ENCODE measurements at places on chromosomes 5 and 9.

- DNase-seq: no peak
Observed at GRCh38 chr9:96222132-96222531, 79.8 kb downstream of the HSD17B3 start.

DNA sequence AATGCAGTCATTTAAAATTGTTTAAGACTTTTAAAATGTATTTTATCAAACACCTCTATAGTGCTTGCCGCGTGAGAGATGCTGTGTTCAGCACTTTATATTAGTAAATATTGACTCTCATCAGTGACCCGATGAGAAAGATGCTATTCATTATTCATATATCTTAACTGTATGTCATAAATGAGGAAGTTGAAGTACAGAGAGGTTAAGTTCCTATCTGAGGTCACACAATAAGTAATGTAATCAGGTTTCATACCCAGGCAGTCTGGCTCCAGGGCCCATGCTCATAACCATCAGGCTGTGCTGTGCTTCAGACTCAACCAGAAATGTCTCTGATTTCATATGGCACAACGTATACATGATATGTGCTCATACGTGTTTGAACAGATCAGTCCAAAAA lies 119.0 kb downstream of the SV2C start:
- DNase-seq: no peak

DNA sequence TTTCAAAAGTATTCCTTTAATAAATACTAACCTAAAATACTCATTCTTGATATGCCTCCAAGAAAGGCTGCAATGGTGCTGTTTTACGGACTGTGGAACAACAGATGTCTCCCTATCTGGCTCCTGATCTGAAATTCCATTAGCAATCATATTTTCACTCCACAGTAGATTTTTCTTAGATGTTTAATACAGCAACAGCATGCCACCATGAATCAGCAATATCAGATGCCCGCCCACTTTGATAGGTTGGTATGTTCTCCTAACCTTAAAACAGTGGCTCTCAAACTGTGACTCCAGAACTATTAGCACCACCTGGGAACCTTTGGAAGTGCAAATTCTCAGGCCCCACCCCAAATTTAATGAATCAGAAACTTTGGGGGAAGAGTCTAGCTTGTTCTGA lies 110.2 kb downstream of the MLLT3 start:
- DNase-seq: no peak

GRCh38 chr9:129437626-129438323 lies 183.1 kb downstream of the C9orf50 start:
- DNase-seq: no peak

- DNase-seq: no peak
Observed at GRCh38 chr5:53291528-53291927, 182.0 kb upstream of the MOCS2 start.

DNA sequence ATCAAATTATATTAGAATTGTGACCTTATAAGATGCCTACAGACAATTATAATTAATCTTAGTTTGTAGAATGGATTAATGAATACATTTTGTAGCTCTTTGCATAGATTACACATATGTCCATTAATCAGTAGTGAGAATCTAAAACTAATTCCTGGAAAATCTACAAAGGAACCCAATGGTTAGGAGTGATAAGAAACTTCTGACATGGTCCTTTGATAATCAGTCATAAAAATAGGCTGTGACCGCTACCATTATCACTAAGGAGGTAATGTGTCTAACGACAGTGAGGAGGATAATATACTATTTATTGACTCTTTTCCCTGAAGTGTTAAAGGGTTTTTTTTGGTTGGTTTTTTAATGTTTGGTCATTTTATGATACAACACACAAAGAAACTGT lies 46.6 kb downstream of the BNC2 start:
- no peak for DNase-seq

GRCh38 chr5:16067415-16067814 lies 112.2 kb downstream of the MARCHF11 start:
- no peak for DNase-seq

DNA sequence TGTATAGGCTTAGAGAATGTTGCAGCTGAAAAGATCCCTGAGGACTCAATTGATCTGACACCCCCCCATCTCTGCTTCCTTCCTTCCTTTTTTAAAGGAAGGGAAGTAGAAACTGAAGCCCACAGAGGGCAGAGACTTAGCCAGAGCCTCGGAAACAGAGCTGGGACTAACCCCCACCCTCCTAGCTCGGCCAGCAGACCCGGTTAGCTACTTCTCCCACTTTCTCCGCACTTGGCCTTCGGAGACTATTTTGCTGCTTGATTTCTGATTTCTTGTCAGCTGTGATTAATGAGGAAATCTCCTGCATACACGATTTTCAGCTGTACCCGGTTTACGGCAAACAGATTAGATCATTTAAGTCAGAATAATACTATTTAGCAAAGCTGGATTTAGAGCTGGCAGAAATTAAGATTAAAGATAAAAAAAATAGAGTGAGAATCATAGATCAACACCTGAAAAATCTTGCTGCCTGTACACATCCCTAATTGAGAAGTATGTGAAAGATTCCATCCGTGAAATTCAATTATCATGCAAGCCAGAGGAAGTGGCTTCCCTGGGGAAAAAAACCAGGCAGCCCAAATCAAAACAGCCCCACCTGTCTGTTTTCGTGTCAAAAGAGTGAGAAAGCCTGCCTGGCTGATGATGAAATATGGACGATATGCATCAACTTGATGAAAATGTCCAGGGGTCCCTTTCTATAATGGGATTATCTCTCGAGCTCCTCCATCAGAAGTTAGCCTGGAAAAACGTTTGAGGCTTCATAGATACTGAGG lies 159.5 kb upstream of the SHB start:
- no peak for DNase-seq

- no peak for DNase-seq
Observed at GRCh38 chr5:154288145-154288544, 97.6 kb downstream of the GALNT10 start.

GRCh38 chr9:103485138-103485537 lies 490.0 kb downstream of the CYLC2 start:
- no peak for DNase-seq

- no peak for DNase-seq
Observed at GRCh38 chr5:102554728-102555127, 55.9 kb upstream of the SLCO6A1 start.

DNA sequence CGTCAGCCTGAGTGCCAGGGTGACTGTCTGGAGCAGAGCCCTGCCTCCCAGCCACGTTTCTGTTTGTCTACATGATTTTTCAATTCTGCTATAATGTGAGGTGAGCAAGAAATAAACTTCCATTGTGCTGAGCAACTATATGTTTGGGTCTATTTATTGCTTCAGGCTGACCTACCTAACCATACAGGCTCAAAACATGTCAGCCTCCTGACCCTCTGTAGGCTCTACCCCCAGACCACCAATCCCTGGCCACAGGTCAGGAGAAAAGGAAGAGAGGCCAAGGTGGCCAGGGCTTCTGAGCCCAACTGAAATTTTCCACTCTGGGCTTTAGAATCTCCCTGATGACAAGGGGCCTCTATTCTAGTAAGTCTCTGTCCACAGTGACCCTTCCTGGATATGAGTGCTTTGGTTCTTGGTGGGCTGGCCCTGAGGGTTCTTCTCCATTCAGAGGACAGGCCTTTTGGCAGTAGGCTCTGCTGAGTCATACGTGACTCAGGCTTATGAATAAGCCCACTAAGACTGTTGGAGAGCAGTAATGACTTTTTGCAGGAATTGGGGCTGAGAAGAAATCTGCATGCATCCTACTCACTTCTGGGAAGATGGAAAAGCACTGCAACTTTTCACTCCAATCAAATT lies 117.2 kb upstream of the TBCA start:
- DNase-seq: peak; percentile 9

- DNase-seq: no peak
Observed at GRCh38 chr5:168984135-168984675, 316.7 kb downstream of the SLIT3 start.

- no peak for DNase-seq
Observed at GRCh38 chr5:107919361-107919760, 248.6 kb upstream of the EFNA5 start.

- DNase-seq: peak; percentile 61
Observed at GRCh38 chr9:7935681-7936080, 136.1 kb upstream of the DMAC1 start.

DNA sequence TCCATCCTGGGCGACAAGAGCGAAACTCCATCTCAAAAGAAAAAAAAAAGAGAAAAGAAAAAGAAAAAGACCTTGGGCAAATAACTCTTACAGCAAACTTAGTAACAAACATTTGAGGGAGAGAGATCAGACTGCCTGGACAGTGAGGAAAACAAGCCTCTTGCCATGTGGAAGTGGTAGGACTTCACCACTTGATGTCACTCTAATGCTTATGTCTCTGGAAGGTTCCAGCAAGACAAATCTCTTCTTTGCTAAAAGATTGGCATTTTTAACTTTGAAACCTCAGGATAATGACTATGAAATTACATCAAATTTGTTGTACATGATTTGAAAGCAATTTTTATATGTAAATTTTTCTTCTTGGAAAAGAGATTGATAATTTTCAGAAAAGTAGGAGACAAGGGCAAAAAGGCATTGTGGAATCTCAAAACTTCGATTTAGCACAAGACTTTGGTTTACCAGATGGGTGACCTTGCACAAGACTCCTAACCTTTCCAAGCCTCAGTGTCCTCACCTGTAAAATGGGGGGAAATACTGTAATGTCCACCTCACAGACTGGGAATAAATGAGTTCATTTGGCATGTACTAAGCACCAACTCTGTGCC lies 5.4 kb downstream of the ACTL7B start:
- DNase-seq: no peak

GRCh38 chr5:149367249-149367971 lies 9.6 kb downstream of the PCYOX1L start:
- DNase-seq: peak; percentile 59

- DNase-seq: no peak
Observed at GRCh38 chr5:136513430-136513829, 148.1 kb upstream of the TRPC7 start.

- DNase-seq: no peak
Observed at GRCh38 chr5:64318175-64318574, 152.5 kb downstream of the RNF180 start.

DNA sequence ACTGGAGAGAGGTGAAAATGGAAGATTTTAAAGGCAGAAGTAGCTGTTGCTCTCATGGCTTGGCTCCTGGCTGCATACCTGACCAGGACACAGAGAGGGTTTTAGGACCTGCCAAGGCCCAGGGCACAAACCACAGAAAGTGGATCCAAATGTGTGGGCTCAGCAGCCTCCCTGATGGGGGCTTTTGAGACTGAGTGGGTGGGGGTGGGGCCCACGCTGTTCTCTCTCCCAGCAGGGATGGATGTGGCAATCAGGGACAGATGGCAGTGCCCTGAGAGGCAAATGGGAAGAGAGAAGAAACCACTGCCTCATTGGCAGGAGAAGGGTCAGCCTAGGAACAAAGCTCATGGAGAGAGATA lies 34.9 kb upstream of the TIFAB start:
- no peak for DNase-seq

GRCh38 chr5:6043491-6044310 lies 334.6 kb downstream of the MED10 start:
- DNase-seq: no peak

DNA sequence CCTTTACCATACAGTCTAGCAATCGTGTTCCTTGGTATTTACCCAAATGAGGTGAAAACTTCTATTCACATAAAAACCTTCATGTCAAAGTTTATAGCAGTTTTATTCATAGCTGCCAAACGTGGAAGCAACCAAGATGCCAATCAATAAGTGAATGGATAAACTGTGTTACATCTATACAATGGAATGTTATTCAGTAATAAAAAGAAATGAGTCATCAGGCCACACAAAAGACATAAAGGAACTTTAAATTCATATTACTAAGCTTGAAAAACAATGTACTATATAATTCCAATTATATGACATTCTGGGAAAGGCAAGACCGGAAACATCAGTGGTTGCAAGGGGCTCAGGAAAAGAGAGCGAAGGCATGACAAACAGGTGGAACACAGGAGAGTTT lies 679.9 kb downstream of the ISL1 start:
- DNase-seq: no peak

- DNase-seq: no peak
Observed at GRCh38 chr9:99678566-99678965, 143.1 kb upstream of the NR4A3 start.

DNA sequence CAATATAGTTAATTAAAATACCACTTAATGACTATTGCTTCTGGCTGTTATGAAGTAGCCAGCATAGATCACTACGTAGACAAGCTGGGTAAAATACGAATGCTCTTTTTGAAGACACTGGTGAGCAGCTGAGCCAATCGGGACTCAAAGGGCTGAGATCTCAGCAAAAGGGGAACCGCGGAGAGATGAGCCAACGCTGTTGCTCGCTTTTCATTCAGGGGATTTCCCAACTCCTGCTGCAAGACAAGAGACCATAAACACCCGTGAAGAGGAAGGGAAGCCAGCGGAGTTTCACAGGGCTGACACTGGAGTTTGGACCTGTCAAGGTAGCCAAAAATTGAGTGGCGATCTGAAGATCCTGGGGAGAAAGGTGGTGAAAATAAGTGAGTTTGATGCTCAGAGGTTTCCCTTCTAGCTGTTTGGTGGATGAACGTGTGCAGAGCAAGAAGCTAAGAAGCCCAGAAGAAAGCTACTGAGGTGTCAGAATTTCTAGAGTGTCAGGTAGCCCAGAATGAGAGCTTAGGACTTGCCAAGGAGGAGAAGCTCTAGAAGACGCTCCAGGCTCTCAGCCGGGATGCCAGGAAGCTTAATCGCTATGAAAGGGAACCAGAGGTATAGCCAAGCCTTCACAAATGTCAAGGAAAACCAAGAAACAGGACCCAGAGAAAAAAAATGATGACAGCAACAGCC lies 79.6 kb upstream of the RNU6ATAC start:
- DNase-seq: peak; percentile 39

DNA sequence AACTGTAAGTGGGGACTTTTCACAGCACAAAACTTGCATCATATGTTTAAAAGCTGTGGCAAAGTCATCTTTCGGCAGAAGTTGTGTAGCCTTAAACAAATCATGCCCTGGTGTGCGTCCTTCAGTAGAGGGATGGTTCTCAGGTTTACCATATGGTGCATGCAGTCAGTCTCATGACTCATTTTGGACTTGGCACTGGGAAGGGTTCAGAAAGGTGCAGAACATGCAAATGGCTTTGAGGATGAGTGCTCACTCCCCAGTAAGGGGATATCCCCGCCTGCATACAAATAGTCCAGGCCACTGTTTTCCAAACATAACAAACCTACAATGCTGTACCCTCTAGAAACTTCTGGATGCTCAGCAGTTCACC lies 260.3 kb downstream of the NDUFS4 start:
- no peak for DNase-seq

GRCh38 chr5:71782771-71783770 lies 64.0 kb downstream of the CARTPT start:
- DNase-seq: peak; percentile 7

- DNase-seq: no peak
Observed at GRCh38 chr5:79932510-79933504, 58.3 kb downstream of the MTX3 start.

Measured in CD4-positive, alpha-beta T cell treated with Interleukin-1 beta for 1 hour (primary cell).